ENCODE measurements at places on chromosomes 3 and 15. TPM values are rescaled to one million over a fixed set of nuclear protein-coding genes. Genes with fewer than 3 reads are reported as not detected.
A peak's percentile ranks its signal among the peaks of the same experiment; 100 is the strongest.

- no peak for DNase-seq
Measured at GRCh38 chr15:58053315-58054153, 12.0 kb downstream of the ALDH1A2 start.

DNA sequence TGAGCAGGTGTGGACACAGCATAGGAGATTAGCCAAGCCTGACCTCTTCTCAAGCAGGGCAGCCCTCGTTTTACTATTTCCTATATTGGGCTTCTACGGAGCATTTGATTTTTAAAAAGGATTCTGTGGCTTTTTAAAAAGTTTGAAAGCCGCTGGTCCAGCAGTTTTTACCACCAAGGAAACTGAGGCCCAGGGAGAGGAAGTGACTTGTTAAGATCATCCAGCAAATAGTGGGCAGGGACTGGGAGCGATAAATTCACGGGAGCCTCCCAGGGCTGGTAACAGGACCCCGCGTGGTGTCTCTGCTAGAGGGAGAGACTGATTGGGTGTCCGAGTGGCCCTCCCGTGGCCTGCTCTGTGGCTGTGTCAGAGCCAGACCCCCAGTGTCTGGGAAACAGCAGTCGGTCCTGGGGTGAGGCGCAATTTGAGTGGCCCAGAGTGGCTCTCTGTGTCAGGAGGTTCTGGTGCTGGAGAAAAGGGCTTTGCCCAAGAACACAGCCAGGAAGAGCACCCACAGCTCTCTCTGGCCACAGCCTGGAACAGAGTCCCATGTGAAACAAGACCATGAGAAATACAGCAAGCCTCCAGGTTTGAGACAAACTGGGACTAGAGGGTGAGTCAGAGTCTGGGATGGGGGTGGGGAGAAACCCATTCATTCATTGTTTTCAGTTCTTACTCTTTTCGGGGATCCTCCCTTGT, 4.2 kb downstream of the FURIN start:
- DNase-seq, result no peak

- DNase-seq, result no peak
Measured at GRCh38 chr3:45075821-45076625, 49.9 kb downstream of the CLEC3B start.

- no peak for DNase-seq
Measured at GRCh38 chr15:65217526-65218482, 6.5 kb upstream of the CILP start.

OXSR1 gene
- total RNA-seq, result 62.2 TPM

DNA sequence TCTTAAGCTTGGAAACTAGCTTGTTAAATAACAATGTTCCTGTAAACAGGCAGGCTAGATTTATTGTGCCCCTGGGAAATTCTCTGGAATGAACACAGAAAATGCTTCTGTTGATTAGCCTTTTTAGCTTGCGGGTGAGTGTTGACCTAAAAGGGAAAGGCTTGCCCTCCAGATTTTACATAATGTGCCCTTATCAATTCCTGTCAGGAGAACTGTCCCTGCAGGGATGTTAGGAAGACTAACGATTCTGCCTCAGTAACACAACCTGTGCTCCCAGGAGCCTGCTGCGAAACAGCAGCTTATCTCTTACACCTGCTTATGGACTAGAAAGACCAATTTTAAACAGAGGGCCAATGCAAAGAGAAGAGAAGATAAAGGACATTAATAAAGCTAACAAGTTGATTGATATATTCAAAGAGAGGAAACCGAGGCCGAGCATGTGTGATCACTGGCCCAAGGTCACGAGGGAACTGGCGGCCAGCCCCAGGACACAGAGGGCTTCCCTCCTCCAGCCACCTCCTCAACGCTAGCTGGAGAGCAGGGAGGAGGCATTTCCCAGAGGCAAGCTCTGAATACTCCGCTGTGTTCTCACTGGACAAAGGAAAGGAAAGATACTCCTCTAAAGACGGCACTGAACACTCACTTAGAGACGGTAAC, 48.4 kb upstream of the TJP1 start:
- no peak for DNase-seq

- DNase-seq, result peak; percentile 37
Measured at GRCh38 chr3:45665101-45665572, 24.1 kb upstream of the SACM1L start.

COMMD2 gene
- total RNA-seq, result 40.3 TPM

DNA sequence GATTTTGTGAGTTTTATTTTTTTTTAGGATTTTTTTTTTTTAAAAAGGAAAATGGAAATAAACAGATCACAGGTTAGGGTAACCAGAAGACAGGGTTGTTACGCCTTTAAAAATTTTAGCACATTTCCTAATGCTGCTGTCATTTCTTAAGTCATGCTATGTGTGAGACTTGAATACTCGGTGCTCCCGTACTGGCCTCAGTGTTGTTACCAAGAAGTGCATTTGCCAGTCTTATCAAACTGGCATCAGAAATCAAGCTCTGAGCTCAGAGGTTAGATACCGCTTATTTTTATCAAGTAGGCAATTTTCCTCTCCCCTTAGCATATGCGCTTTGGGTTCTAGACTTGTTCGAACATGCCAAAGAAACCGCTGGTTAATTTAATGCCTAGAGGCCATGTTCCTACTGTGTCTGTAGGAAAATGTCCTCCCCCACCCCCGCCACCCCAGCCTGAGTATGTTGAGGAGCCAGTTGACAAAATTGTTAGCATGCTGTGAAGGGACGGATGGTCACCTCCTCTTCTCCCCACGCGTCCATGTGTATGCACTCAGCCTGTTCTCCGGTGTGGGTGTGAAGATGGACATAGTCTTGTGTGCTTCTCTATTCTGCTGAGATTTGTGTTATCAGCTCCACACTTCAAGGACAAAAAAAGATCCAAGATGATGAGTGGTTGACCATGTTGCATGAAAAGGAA, 88.9 kb downstream of the ITPR1 start:
- DNase-seq, result no peak

DNA sequence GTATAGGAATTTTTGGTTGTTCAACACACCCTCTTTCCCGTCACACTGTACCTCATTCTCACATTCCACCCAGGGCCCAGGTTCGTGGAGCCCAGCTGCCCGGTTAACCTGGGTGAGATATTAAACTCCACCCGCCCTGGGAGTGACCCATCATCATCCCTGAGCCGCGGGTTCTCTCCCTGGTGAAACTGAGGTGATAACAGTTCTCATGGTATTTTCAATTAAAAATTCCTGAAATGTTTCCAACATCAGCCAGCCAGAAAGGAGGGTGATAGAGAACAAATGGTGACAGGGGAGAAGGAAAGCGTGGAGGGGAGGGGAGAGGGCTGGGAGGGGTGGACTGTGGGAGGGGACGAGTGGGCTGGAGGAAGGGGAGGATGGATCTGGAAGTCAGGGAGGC, 148.8 kb downstream of the ALDH1A2 start:
- no peak for DNase-seq

DNA sequence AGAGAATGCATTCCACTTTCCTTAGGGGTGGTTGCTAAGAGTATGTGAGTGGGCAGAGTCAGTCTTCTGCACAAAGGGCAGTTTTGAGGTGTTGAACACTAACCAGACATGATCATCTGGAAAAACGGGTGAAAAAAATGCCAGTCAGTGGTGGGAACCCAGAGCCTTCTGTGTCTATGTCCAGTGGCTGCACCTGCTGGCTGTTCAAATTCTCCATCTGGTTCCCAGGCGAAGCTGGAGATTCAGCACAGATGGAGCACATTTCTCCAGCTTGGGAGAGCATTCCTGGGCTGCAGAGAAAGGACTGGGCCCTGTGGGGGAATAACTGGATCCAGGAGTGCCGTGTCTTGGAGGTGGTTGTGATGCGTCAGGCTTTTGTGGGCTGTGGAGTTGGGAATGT, 74.1 kb downstream of the TRAK1 start:
- DNase-seq, result no peak

CX3CR1 gene
- total RNA-seq, result 0.48 TPM

DNA sequence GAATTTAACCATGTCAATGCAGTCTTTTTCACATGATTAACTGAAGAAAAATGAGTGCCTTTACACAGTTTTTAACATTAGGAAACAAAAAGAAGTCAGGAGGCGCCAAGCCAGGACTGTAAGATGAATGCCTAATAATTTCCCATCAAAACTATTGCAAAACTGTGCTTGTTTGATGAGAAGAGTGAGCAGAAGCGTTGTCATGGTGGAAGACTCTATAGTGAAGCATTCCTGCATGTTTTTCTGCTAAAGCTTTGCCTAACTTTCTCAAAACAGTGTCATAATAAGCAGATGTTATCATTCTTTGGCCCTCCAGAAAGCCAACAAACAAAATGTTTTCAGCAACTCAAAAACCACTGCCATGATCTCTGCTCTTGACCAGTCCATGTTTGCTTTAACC, 156.8 kb upstream of the CDIN1 start:
- DNase-seq, result no peak

- no peak for DNase-seq
Measured at GRCh38 chr3:130929804-130930203, 35.9 kb downstream of the ATP2C1 start.

IGSF10 gene
- not detected for total RNA-seq

GRCh38 chr3:30356866-30357753, 249.3 kb upstream of the TGFBR2 start:
- no peak for DNase-seq

IQCF2 gene
- total RNA-seq, result not detected

- no peak for DNase-seq
Measured at GRCh38 chr3:60289341-60290121, 961.7 kb downstream of the FHIT start.

DNA sequence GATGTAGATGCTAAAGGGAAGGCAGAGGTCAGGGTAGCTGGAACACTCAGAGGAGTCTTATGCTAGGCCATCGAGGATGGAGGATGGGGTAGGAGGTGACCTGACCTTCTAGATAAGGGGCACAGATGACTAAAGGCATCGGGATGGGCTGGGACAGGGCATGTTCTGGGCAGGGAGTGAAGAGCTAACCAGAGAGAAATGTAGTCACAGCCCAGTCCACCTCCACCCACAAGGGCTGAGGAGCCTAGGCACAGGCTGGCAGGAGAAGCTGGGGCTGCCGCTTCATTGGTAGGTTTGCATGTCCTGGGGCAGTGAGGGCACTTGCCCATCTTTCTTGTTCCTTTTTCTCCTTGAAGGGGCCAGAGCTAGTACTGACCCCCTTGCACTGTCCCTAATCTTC, 12.6 kb downstream of the CLK3 start:
- DNase-seq, result no peak

DNA sequence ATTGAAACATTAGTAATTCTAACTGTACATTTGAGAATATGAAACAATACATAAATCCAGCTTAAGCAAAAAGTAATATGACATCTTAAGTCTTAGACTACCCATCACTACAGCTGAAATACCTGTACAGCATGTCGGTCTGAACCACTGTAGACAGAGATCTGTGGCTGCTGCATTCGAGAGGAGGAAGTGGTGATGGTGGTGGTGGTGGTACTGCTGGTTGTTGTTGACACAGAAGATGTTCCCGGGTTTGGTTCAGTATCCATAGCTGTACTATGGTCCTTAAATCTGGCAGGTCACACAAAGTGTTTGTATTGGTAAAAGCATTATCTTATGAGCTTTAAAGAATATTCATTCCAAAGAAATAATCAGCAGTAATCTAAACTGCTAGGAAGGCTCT, 2.9 kb downstream of the PHC3 start:
- DNase-seq, result peak; percentile 52

GRCh38 chr15:48010316-48010715, 110.5 kb upstream of the SLC24A5 start:
- DNase-seq, result no peak

C3orf22 gene
- not detected for total RNA-seq

PLSCR4 gene
- not detected for total RNA-seq

DNA sequence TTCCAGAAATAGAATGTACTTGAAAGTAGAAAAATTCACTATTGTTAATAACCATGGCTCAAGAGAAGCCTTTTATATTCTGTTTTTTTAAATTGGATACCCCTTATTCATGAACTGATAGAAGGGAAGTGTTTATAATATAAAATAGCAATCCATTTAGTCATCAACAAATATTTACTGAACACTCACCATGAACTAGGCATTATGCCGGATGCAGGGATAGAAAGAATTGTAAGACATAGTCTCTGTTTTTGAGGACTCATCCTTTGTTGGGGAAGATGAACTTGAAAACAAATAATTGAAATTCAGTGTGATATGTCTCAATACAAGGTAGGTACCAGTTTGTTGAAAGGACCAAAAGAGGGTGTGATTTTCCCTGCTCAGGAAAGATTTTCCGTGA, 160.9 kb upstream of the SATB1 start:
- DNase-seq, result no peak
